SJSA1 (cell line): ENCODE measurements at places on chromosomes 6 and 20. TPM values are rescaled to one million over a fixed set of nuclear protein-coding genes. Genes with fewer than 3 reads are reported as not detected.

GRCh38 chr6:107682721-107683120 lies 141.4 kb downstream of the SCML4 start:
- DNase-seq = no peak

The TNFRSF6B gene
- 1.9 TPM in 1 of 2 replicates, not detected in the other for total RNA-seq

DNA sequence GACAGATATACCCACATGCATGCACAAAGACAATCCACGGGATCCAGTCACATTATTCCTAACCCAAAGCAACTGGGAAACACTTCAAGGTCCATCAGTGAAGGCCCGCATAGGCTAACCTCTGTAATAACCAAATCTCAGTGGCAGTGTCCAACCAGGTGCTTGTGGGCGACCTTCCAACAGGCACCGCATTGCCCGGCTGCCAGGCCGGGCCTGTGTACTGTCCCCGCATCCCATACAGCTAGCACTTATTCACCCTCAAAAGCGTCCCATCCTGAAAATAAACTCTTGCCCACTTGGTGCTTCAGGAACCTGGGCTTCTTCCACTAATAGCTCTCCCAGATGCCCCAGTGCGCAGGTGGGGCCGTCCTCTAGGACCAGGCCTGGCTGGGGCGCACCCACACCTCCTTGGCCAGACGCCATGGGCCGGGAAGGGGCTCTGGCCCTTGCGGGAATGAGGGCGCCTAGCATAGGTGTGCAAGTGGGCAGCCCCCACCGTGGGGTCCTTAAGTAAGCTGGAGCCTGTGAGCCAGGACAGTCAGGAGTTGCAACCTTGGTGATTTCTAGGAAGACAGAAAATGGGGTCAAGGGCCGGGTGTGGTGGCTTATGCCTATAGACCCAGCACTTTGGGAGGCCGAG lies 1.1 kb upstream of the ENTPD6 start:
- no peak for DNase-seq

- DNase-seq = no peak
Observed at GRCh38 chr20:53434662-53435061, 159.0 kb downstream of the ZNF217 start.

- DNase-seq = no peak
Observed at GRCh38 chr6:76886900-76887299, 576.4 kb downstream of the HTR1B start.

GRCh38 chr6:112231594-112232060 lies 22.7 kb downstream of the LAMA4 start:
- DNase-seq = no peak
